Anterior cingulate cortex (tissue), 58 donors: ENCODE measurements at places on chromosomes 7 and 10.

DNA sequence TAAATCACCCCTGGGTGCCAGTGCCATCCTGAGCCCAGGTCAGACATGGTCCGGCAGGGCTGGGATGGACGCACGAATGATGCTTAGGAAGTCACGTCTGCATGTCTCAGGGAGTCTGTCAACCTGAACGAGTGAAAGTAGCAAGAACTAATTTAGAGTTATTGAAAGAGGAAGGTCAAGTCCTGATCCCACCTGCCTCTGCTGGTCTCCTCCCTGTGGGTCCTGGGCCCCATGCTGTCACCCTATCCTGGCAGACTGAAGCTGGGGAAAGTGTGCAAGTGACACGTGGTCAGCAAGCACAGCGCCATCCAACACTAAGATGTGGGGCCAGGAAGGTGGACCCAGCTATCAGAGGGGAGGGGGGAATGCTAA lies 26.1 kb upstream of the GRID1 start:
- no peak for DNase-seq

GRCh38 chr10:8045726-8046494 lies 8.6 kb upstream of the GATA3 start:
- no peak for DNase-seq

DNA sequence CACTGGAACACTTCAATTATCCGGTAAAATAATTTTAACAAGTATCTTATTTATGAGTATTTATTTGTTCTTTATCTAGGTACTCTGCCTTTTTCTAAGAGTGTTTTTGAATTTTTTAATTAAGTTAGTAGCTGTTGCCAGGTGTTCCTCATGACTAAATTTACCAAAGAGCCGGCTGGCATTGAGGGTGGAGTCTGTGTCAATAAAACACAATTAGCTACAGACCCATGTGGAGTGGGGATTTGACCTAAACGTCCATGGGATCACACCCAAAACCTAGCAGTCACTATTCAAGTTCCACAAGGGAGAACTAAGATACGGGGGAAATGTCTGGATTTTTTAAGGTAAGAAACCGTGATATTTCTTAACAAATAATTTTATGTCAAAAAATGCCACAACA lies 9.8 kb downstream of the SLC16A12 start:
- DNase-seq: no peak

- DNase-seq: no peak
Observed at GRCh38 chr7:142847353-142847752, 7.5 kb upstream of the EPHB6 start.

DNA sequence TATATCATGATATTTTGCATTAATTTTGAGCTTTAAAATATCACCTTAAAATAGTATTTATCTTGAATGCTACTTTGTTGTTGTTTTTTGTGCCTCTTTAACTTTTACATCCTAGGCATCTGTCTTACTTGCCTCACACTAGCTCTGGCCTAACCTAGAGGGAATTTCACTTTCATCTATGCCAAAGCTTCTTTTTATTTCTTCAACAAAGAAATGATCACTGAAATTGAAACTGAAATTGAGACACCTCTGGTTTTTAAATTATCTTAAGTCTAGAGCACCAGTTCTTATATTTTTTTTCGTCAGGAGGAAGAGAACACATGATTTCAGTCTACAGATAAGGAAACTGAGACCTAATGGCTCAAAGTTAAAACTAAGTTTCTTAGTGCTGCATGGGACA lies 3.5 kb upstream of the SCIN start:
- DNase-seq: no peak

DNA sequence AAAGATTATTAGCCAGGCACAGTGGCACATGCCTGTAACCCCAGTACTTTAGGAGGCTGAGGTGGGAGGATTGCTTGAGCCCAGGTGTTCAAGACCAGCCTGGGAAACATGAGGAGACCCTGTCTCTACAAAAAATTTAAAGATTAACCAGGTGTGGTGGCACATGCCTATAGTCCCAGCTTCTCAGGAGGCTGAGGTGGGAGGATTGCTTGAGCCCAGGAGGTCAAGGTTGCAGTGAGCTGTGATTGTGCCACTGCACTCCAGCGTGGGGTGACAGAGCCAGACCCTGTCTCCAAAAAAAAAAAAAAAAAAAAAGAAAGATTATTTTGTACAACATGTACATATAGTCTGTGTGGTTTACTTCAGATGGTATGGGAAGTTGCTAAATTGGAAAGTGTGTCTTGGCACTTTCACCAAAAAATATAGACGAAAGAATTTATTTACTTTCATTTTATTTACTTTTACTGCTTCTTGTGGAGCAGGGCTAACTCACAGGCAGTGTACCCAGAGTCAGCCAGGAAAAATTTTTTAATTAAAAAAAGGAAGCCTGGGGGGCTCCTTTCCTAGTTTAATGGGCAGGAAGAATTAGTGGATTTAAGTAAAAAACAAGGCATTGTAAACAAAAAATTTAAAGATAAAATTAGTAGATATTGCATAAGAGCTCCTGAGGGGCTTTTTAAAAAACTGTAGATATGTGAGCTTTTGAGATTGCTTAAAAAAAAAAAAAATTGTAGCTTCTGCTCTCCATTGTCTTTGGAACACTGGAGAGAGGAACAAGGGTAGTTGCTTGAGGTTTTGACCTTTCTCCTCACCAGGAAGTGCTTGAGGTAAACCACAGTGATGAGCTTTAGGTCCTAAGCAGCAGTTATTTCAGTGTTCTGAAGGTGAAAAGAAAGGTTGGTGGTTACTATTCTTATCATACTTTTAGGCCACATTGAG lies 44.6 kb upstream of the VDAC2 start:
- DNase-seq: no peak

DNA sequence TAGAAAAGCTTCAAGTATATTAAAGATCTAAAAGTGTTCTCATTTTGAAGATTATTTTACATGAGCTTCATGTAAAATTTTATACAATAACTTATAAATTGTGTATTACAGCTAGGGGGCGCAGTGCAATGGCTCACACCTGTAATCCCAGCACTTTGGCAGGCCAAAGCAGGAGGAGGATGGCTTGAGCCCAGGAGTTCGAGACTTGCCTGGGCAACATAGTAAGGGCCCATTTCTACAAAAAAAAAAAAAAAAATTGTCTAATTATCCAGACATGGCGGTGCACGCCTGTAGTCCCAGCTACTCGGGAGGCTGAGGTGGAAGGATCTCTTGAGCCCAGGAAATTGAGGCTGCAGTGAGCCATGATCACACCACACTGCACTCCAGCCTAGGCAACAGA lies 16.6 kb downstream of the ACBD5 start:
- DNase-seq: no peak

- DNase-seq: no peak
Observed at GRCh38 chr10:57692255-57692980, 575.3 kb downstream of the IPMK start.

- no peak for DNase-seq
Observed at GRCh38 chr10:117003336-117003735, 1.7 kb downstream of the SHTN1 start.

DNA sequence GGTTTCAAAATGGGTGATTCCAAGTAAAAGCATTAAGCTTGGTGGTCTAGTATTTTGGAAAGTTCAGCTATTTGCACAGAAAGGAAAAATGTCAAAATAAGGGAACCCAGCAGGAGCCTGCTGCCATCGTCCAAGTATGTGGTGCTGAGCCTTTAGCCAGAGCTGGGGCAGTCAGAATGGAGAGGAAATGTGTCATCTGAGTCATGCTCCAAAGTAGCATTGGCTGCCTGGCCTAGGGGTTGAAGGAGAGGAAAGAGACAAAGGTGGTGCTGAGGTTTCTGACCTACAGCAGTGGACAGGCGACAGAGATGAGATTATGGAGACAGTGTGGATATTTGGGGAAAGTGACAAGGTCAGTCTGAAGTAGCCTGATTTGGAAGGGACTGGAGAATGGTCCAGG lies 103.9 kb downstream of the PLCE1 start:
- DNase-seq: no peak

DNA sequence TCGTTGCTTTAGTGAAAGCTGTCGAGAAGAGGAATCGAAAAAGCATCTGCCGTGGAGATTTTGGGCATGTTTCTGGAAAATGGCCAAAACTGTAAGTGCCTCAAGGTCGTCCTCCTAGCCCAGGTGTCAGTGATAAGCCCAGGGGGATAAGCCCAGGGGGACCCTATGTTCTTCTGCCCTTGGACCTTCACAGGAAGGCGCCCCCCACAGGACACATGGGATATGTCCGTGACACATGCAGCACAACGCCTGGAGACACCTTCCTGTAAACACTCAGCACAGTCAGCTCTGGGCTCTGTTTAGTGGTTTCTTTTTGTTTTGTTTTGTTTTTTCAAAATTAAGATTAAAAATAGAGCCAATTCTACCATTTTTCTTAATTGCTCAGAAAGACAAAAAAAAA lies 272.7 kb downstream of the KLF6 start:
- DNase-seq: no peak

DNA sequence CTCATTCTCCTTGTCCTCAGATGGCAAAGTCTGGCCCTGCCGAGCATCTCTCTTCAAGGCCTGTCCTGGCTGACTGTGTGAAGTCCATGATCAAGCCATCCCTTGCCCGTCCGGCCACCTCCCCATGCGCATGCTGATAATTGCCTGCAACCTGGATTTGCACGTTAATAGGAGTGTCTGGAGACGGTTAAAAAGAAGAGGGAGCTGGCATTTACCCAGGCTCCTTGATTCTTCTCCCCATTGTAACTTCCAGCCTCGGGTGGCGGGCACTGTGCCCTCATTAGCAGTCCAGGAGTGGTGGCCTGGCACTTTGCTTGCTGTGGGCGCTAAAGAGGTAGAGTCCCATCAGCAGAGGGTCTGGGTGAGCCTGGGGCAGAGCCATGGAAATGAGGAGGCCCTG lies 157.4 kb downstream of the C10orf105 start:
- no peak for DNase-seq

DNA sequence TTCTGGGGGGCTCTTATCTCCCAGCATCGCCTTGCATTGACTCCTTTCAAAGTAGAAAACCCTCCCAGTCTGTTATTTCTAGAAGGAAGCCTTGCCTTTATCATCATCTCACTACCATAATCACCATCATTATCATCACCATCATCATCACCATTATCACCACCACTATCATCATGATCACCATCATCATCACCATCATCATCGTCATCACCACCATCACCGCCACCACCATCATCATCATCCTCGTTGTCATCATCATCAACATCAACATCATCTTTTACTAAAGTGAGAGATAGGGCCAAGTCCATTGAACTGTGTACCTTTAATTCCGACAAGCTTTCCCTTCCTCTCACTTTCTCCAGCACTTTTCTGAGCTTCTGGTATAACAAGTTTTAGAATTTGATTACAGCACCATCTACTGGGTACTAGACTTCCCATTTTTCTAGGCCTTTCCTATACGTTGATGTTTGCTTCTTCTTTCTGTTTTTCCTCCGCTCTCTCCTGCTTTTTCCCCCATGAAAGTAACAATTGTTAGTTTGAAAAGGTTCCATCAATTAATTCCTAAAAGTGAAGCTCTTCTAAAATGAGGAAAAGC lies 226.4 kb downstream of the BUB3 start:
- no peak for DNase-seq

GRCh38 chr10:65765006-65765541 lies 1160.8 kb upstream of the LRRTM3 start:
- DNase-seq: no peak
